Smooth muscle cell of the coronary artery (primary cell): ENCODE measurements at places on chromosomes 16 and 17. TPM values are rescaled to one million over a fixed set of nuclear protein-coding genes. Genes with fewer than 3 reads are reported as not detected.

The MT3 gene
- 0.70 TPM in 1 of 2 replicates, not detected in the other for total RNA-seq

The NHLRC4 gene
- 0.35 and 1.4 TPM in 2 replicates for total RNA-seq

The SOX9 gene
- 0.94 and 3.3 TPM in 2 replicates for total RNA-seq

The PLCG2 gene
- total RNA-seq, result 0.08 and 1.2 TPM in 2 replicates

The CDK5R1 gene
- total RNA-seq, result 0.35 and 0.75 TPM in 2 replicates

The IL17C gene
- 0.15 TPM in 1 of 2 replicates, not detected in the other for total RNA-seq

The RPH3AL gene
- total RNA-seq, result 0.53 and 0.70 TPM in 2 replicates

The WNK4 gene
- 0.12 and 1.6 TPM in 2 replicates for total RNA-seq

The ATP1B2 gene
- not detected in 2 replicates for total RNA-seq

The FOXL1 gene
- total RNA-seq, result 1.1 and 20.4 TPM in 2 replicates

The ZFP3 gene
- 0.47 and 0.90 TPM in 2 replicates for total RNA-seq

The LPCAT2 gene
- total RNA-seq, result 3.7 and 30.2 TPM in 2 replicates

The GALNS gene
- total RNA-seq, result 15.0 and 22.3 TPM in 2 replicates

The ZNF594 gene
- total RNA-seq, result 3.3 and 5.3 TPM in 2 replicates

The KPNA2 gene
- 25.0 and 62.5 TPM in 2 replicates for total RNA-seq

The SLC12A4 gene
- total RNA-seq, result 119 and 184 TPM in 2 replicates

The C17orf75 gene
- total RNA-seq, result 14.0 and 25.3 TPM in 2 replicates

The PRMT7 gene
- 32.9 and 84.5 TPM in 2 replicates for total RNA-seq

The COX11 gene
- 66.7 and 91.4 TPM in 2 replicates for total RNA-seq

The GDPD3 gene
- 0.60 and 4.4 TPM in 2 replicates for total RNA-seq

The SLC6A4 gene
- 0.90 TPM in 1 of 2 replicates, not detected in the other for total RNA-seq

The VASN gene
- 34.6 and 59.0 TPM in 2 replicates for total RNA-seq

The TBX6 gene
- total RNA-seq, result under 0.01 and 0.12 TPM in 2 replicates

The INCA1 gene
- 0.30 and 1.1 TPM in 2 replicates for total RNA-seq

The NPIPA5 gene
- 1.5 TPM in 1 of 2 replicates, not detected in the other for total RNA-seq

The TMEM132E gene
- total RNA-seq, result under 0.01 TPM in 1 of 2 replicates, not detected in the other

The PRR11 gene
- 0.23 and 3.7 TPM in 2 replicates for total RNA-seq

The CD300A gene
- not detected in 2 replicates for total RNA-seq

The ITGA3 gene
- total RNA-seq, result 38.4 and 269 TPM in 2 replicates

The TBC1D24 gene
- 12.9 and 17.7 TPM in 2 replicates for total RNA-seq

The CTRB1 gene
- not detected in 2 replicates for total RNA-seq

The PLA2G10 gene
- total RNA-seq, result not detected in 2 replicates

The MYADML2 gene
- not detected in 2 replicates for total RNA-seq

The GRAP gene
- total RNA-seq, result 0.08 TPM in 1 of 2 replicates, not detected in the other

The ZNF469 gene
- 0.23 and 1.7 TPM in 2 replicates for total RNA-seq

The PRSS8 gene
- total RNA-seq, result not detected in 2 replicates

The CCL16 gene
- not detected in 2 replicates for total RNA-seq
